Fibroblast of skin of left quadriceps (primary cell): ENCODE measurements at places on chromosomes 7 and 10.
A peak's percentile ranks its signal among the peaks of the same experiment; 100 is the strongest.

DNA sequence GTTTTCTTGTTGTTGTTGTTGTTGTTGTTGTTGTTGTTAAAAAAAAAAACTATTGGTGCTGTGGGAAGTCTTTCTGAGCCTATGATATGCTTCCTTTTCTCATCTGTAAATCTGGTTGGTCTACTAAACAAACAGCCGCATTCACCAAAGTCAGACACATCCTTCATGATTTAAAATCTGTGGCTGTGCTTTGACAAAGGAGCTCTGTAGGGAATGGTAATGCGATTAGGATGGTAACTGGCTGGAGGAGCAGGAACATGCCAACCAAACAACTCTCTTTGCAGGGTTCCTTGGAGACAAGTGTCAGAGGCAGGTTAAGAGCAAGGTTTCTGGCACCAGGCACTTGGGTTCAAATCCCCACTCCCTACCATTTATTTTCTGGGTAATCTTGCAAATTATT is 14.9 kb upstream of the SP4 start:
- DNase-seq, result no peak

DNA sequence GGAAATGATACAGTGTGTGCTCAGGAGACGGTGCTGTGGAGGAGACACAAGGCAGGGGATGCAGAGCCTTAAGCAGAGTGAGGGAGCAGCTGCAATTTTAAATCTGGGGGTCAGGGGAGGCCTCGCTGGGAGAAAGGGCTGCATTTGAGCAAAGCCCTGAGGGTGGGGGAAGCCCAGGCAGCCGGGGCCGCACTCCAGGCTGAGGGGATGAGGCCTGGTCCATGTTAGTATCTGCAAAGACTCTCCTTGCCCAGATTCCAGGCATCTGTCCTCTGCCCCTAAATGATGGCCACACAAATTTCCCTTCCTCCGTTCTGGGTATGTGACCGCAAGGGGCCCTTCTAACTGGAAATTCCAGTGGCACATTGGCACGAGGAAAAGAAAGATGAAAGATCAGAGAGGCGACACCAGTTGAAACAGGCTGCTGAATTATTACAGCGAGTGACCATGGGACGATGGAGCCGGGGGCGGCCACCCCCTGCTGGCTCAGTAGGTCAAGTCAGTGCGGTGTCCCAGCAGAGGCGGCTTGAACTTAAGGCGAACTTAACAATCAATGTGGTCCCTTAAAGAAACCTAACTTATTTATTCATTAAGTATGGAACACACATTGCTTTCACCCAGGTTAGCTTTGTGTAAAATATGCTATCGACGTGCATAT is 62.3 kb upstream of the KAT6B start:
- no peak for DNase-seq

- DNase-seq, result no peak
These were observed 55.4 kb downstream of the SLC37A3 start for GRCh38 chr7:140342727-140343514.

GRCh38 chr10:73906524-73907447 is 4.1 kb upstream of the PLAU start:
- DNase-seq, result peak; percentile 92

DNA sequence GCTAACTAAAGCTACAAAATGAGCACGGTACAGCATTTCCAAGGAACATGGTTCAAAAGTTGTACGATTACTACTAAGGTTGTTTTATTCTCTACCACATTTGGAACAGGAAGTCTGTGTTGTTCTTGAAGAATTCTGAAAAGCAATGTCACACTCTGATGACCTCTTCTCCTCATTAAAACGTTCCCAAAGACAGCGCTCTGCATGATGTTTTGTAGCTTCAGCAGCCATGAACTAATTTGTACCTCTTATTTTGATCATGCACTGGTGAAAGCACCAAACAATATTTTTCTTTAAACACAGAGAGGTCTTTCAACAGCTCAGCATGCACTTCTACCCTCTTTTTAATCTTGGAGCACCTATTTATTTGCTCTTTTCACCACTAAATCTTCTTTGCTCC is 75.0 kb upstream of the TES start:
- DNase-seq, result no peak

- DNase-seq, result peak; percentile 72
These were observed 18.3 kb downstream of the LIPM start for GRCh38 chr10:88820748-88821401.

DNA sequence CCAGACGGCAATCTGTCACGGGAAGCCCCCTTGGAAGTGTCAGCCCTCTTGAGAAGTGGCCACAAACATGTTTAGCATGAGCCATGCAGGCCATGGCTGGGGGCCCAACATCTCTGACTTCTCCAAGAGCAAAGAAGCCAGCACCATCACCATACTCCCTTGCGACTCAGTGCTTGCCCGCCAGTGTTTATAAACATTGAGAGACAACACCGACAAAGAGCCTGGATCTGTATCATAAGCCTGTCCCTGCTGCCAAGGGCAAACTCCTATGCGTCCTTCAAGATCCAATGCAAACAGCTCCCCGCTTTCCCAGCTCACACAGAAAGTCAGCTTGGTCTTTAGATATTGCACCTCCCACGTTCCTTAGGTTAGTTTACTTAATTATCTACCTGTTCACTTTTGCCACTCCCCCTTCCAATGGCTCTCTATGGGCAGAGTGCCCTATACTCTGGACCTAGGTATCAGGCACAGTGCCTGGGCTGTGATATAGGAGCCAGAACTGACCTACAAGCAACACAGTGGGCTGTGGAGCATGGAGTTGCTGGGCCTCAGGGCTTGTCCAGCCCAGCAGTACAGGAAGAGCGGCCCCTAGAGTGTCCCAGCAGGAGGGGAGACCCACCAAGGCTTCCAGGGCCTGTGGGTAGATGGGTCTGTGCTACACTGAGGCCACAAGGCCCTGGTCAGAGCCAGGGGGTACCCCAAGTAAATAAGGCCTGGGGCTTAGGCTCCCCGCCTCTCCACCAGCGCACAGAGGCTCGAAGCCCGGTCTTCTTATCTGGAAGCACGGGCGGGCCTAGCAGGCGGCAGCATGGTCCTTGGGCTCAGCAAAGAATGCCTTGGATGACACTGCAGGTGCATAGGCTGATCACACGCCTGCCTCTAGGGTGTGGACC is 37.7 kb downstream of the CAMK2B start:
- no peak for DNase-seq
